ENCODE measurements at places on chromosomes 1 and 21.

- no peak for DNase-seq
These were observed 11.5 kb downstream of the MORN1 start for GRCh38 chr1:2379733-2380404.

GRCh38 chr1:8544644-8545043, 226.7 kb downstream of the SLC45A1 start:
- DNase-seq, result no peak

GRCh38 chr1:167442854-167443565, 75.3 kb downstream of the CD247 start:
- DNase-seq, result no peak

- DNase-seq, result peak; percentile 74
These were observed at the start of gene RAB3B for GRCh38 chr1:51990478-51990965. TSS of gene RAB3B (minus strand) at chr1:51990700. CDS start at chr1:51977117, 13,583 bp downstream.

DNA sequence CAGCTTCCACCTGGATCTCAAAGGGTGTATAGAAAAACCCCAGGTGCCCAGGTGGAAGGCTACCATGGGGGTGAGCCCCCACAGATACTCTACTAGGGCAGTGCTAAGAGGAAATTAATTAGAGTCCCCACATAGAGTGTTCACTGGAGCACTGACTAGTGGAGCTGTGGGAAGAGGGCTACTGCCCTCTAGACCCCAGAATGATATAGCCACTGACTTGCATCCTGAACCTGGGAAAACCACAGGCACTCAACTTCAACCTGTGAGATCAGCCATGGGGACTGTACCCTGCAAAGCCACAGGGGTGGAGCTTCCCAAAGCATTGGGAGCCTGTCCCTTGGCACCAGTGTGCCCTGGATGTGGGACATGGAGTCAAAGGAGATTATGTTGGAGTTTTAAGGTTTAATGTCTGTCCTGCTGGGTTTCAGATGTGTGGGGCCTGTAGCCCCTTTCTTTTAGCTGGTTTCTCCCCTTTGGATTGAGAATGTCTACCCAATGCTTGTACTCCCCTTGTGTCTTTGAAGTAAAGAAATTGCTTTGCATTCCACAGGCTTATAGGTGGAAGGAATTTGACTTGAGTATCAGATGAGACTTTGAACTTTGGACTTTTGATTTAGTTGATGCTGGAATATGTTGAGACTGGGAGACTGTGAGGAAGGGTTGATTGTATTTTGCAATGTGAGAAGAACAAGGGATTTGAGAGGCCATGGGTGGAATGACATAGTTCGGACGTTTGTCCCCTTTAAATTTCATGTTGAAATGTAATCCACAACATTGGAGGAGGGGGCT, 31.8 kb upstream of the CDC14A start:
- no peak for DNase-seq

DNA sequence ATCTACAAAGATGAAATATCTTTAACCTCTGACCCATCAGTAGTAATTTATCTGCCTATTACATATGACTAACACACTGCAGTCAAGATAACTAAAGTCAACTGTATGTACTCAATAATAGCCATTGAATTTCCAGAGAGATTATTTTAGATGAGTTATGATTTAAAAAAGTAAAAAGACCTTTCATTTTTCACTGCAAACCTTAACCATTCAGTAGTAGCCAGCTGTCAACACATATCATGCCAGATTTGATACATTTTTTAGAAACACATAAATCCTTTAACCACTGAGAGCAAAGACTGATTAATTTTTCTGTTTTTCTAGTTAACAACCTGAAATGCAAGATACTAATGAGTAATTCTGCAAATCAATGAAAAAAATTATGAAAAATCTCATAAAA, 31.0 kb downstream of the PALMD start:
- no peak for DNase-seq

- no peak for DNase-seq
These were observed 13.6 kb downstream of the KLHDC7A start for GRCh38 chr1:18494304-18494703.

GRCh38 chr1:177824508-177824982, 145.3 kb downstream of the SEC16B start:
- DNase-seq, result no peak

DNA sequence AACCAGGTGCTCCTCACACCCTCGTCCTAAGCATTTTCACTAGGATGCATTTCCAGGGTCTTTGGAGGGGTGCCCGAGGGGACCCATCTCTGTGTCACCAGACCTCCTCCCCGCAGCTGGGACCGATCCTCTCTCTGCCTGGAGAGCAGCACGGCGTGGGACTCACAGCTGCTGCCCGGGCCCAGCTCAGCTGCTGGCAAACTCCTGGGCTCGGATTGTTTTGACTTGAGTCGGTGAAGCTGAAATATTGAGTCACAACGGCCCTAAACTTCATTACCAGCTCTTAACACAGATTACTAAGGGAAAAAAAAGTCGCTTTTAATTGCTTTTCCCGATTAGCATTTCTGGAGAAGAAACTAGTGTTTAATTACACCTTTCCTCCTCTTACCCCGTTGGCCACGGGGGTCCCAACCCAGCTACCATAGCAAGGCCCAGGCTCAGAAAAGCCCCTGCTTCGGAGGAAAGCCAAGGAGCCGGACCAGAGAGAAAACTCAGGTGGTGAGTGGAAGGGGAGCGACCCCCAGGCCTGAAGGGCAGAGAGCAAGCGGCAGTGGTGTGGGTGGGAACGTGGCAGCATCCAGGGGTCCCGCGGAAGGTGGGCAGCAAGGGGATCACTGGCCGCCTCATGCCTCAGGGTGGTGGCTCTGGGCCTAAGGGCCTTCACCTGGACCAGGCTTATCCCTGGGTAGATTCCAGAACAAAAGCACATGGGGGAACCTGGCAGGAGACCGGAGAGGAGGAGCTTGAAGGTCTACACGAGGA, 41.7 kb downstream of the CASZ1 start:
- no peak for DNase-seq

- DNase-seq, result peak; percentile 84
These were observed 72.3 kb downstream of the PLPP3 start for GRCh38 chr1:56506951-56507491.

DNA sequence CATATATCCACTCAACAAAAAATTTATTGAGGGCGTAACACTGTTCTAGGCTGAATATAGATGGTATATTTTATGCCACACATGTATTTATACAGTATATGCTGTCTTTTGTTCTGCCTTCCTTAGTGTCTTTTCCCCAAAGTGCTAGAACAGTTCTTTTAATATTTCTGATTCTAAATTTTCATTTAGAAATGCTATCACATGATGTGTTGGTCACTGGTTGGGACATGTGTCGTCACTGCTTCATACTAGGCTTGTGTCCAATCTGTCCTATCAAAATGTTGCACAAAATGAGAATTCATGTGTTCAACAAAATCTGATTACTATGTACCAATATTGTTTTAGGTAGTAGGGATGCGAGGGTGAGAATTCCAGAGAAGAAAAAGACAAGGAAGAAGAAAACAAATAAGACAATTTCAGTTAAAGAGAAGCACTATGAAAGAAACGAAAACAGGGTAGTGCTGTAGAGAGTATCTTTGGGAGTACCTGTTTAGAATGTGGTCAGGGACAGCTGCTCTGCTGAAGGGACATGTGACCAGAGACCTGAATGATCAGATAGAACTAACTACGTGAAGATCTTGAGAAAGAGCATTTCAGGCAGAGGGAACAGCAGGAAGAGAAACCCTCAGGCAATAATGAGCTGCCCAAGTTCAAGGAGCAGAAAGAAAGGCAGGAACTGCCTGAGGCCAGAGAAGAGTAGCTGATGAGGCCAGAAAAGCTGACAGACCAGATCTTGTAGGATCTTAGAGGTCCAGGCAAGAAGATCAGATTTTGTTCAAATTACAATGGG, 1.3 kb downstream of the KMO start:
- no peak for DNase-seq

- DNase-seq, result no peak
These were observed 220.0 kb downstream of the RERE start for GRCh38 chr1:8597455-8597854.

DNA sequence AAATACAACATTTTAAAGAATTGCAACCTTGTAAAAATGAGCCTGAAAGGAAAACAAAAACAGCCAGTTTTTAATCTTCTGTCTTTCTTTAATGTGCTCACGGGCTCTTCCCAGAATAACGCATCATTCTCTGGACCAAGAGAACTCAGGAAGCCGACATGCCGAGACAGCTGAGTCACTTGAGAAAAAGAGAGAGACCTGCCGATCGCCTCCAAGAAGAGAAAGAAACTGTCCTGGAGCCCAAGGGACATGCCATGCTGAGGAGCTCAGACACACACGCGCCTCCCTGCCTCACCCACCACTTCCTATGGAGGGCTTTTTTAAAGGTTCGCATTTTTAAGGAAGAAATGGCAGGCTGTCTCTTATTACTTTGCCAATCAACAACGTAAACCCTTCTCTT, 176.4 kb downstream of the ZNF281 start:
- DNase-seq, result peak; percentile 55

- DNase-seq, result no peak
These were observed 55.2 kb downstream of the PCNX2 start for GRCh38 chr1:233240371-233240770.

DNA sequence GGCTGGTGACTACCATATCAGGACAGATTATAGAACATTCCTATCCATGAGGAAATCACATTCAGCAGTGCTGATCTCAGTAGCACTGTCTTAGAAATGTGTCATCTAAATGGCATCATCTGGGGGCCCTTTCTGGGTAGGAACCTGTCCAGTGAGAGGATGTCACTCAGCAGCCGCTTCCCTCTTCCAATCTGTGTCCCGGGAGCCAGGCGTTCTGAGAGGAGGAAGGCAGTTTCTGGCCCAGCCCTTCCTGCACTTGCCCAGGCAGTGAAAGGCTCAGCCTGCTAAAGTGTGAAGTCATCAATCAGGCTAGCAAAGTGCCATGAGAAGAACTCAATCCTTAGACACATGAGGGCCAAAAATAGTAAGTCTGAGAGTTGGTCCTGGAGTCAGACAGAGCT, 25.6 kb downstream of the RAB4A start:
- DNase-seq, result no peak

DNA sequence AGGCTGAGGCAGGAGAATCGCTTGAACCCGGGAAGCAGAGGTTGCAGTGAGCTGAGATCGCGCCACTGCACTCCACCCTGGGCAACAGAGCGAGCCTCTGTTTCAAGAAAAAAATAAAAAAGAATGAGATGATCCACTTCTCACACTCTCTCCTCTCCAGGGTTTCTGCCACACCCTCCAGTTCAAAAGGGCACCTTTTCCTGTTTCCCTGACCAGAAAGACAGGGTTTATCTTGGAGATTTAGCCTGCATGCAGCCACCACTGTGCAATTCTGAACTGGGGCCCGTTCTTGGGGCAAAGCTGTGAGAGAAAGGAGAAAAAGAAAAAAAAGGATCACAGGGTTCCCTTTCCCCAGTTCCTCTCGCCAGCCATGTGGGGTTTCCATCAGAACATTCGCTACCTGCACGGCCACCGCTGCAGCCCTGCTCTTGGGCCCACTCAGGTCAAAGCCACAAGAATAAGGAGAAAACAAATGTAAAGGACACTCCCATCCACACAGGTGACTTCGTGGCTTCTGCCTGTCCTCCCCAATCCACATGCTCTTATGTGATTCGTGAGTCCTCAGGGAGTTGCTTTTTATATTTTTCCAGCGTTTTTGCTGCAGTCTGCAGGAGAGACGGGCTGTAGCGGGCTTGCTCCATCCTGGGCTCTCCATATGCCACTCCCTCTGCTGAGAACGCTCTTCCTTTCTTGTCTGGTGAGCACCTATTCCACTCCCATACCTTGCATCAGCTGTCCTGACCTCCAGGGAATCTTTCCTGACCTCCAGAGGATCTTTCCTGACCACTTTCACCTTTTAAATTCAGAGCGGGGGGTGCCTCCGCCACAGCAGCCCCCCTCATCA, 26.4 kb downstream of the GNG4 start:
- DNase-seq, result no peak
